ENCODE measurements at places on chromosomes 3 and 15.

GRCh38 chr15:98782801-98783200 is 134.5 kb downstream of the IGF1R start:
- DNase-seq: no peak

DNA sequence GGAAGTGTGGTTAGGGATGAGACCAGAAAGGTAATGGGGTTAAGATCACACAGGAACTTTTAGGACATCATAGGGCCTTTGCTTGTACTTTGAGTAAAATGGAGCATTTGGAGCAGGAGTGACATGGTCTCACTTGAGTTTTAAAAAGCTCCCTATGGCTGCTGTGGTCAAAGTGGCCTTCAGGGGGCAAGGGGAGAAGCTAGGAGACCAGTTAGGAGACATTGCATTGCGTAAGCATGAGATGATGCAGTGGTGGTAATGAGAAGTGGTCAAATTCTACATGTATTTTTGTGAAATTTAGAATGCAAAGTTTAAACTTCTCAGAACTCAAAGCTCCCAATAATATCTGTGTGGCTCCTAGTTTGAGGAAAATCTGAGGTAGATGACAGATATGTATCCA is 27.9 kb downstream of the MED12L start:
- DNase-seq: no peak

DNA sequence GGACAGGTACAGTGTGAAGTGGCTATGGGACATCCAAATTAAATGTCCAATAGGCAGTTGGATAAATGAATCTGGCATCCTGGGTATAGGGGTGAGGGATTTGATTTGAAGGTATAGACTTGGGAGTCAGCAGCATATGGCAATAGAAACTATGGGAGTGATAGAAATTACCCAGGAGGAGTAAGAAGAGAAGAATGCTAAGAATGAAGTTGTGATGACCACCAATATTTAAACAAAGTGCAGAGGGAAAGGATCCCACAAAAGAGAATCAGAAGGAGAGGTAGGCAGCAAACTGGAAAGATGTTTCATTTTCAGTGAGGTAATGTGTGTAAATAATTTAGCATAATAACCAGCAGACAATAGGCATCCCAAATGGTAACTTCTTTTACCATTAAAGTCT is 13.8 kb upstream of the MSL2 start:
- no peak for DNase-seq

DNA sequence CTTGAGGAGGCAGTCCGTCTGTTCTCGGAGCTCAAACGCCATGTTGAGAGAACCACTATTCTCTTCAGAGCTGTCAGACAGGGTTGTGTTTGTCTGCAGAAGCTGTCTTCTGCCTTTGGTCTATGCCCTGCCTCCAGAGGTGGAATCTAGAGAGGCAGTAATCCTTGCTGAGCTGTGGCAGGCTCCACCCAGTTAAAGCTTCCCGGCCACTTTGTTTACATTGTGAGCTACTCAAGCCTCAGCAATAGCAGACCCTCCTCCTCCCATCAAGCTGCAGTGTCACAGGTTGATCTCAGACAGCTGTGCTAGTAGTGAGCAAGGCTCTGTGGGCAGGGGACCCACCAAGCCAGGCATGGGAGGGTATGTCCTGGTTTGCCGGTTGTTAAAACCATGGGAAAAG is 8.9 kb downstream of the OR5AC2 start:
- no peak for DNase-seq

- DNase-seq: no peak
Measured at GRCh38 chr15:60320365-60320764, 77.4 kb downstream of the ANXA2 start.

DNA sequence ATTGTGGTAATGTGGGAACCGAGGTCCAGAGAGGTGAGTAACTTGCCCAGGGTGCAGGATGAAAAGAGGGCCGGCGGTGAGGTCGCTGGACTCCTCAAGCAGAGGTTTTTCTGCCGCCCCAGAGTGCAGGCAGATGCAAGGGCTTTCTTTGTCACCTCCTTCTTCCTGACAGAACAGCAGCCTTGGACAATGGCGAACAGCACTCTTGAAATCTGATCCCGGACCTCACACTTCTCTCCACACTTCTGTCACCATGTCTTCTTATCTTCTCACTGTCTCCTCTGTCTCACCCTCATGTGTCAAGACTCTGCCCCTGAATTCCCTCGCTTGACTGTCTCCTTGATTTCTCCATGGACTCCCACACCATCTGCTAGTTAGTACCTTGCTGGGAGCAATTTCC is 15.4 kb upstream of the VPS8 start:
- DNase-seq: no peak

GRCh38 chr3:146337991-146338390 is 87.1 kb upstream of the PLSCR4 start:
- no peak for DNase-seq

- DNase-seq: no peak
Measured at GRCh38 chr3:122464659-122465058, 48.8 kb upstream of the WDR5B start.

DNA sequence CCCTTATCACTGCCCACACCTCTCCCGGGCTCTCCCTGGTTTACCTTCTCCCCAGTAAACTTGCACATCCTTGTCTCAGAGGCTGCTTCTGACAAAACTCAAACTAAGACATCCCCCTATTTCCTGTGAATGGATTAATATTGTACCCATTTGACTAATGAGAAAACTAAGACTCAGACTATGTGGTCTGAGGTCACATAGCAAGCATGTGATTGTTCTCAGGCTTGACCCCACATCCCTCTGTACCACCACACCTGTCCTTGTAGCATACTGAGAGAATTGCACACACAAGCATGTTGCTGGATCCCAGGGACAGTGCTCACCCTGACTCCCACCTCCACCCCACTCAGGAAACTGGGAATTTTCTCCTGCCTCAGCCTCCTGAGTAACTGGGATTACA is 90.7 kb upstream of the HES1 start:
- no peak for DNase-seq

DNA sequence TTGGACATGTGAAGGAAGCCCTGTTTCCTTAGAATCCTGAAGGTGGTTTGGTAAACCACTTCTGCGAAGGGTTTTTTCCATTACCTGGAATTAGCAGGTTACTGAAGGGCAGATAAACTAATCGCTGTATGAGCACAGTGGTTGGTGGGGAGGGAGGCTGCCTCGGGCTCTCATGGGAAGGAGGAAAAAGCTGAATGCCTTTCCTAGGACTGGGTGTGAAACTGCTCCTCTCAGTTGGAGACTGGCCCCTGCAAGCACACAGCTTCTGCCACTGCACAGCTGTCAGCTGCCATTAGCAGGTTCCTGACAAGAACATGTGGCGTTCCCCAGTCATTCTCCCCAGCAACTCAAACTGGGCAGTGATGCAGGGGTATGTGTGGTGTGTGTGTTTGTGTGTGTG is 376.3 kb downstream of the GAP43 start:
- DNase-seq: no peak

DNA sequence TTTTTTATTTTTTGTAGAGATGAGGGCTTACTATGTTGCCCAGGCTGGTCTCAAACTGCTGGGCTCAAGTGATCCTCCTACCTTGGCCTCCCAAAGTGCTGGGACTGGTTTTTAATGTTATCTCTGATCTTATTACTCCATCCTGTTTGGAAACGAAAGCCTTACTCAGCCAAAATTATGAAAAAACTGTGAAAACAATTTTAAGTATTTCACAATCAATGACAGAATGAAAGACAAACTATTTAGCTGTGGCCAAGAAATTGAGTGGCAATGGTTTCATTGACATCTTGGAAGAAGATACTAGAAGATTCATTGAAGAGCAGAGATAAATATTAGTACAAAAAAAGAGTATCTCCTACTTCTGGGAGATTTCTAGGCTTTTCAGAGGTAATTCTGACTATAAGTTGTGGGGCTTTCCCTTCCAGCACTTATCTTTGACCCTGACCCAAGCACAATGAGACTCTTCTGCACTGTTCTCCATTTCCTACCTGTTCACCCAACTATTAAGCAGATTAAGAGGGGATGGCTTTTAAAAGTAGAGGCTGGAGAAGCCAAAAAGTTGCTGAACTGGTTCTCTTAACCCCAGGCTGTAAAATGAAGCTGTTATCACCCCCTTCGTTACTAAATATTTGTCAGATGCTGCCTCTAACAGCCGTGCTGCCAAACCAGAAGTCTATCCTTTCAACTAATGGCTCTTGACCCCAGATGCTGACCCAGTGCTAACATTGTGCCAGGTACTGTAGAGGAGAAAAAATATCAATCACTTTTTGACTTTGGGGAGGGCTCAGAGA is 14.2 kb upstream of the SLC25A36 start:
- no peak for DNase-seq

GRCh38 chr3:30630238-30631030 is 24.0 kb downstream of the TGFBR2 start:
- DNase-seq: no peak

GRCh38 chr3:23304424-23304823 is 101.3 kb downstream of the UBE2E2 start:
- no peak for DNase-seq

- DNase-seq: no peak
Measured at GRCh38 chr15:35460616-35461015, 85.3 kb downstream of the DPH6 start.

DNA sequence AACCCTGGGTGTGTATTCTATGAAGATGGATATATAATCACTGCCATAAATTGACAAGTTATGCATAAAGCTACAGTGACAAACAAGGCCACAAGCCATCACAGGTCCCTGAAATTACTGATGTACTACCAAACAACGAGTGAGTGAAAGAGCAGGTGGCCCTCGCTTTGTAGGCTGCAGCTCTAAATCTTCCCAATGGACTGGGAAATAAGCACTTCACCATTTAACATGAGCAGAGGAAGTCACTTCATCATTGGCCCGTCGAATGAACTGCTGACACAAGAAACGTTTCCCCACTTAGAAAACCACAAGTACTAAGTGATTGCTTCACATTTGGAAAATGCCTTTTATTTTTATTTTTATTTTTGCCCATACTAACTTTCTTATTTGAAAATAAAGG is 218.0 kb downstream of the ZNF385D start:
- no peak for DNase-seq

DNA sequence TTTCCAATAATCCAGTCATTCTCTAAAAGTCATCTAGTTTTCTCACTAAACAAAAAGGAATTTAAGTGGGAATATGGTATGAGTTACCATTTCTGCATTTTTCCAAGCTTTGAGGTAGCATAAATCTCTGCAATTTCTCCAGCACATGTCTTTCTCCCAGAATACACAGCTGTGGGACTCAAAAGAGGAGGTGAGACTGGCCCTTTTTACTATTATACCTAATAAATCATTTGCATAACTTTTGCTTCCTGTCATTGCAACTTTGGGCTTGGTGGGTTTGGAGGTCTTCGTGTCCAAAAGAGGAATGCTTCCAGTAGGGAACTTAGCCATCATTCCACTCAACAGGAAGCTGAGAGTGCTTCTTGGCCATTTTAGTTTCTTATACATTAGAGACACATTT is 94.8 kb downstream of the FMN1 start:
- DNase-seq: no peak

DNA sequence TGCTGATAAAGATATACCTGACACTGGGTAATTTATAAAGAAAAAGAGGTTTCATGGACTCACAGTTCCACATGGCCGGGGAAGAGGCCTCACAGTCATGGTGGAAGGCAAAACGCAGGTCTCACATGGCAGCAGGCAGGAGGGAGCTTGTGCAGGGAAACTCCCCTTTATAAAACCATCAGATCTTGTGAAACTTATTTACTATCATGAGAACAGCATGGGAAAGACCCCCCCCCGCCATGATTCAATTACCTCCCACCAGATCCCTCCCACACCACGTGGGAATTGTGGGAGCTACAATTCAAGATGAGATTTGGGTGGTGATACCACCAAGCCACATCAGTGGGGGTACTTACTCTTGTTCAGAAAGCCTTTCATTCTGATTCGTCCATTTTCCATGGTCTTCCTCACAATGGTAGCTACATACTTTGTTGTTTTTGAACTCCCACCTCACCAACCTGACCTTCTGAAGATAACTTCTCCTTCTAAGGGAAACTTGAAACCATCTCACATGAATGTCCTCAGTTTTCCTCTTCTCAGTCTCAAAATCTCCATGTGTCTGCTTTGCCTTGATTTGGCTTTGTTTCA is 275.6 kb upstream of the PROK2 start:
- DNase-seq: no peak

GRCh38 chr3:32870373-32871095 is 52.7 kb downstream of the TRIM71 start:
- DNase-seq: no peak

DNA sequence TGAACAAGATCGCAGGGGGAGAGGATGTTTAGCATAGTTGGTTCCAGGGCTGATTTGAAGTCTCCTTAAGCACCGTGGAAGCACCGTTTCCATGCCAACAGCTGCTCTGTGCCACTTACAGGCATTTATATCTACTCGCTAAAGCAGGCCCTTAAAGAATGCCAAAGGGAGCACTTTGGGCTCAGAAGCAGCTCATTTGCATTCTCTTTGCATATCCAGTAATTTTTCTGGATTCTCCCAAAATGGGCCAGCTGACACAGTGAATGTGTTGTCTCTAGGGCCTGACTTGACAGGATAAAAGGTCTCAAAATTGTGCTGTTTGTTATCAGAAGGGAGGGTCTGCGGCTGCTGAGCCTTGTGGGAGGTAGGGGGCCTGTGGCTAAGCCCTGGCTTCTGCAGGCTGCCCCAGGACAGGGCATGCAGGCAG is 138.6 kb downstream of the FBLN2 start:
- no peak for DNase-seq

- DNase-seq: no peak
Measured at GRCh38 chr3:49712631-49713317, 6.7 kb downstream of the AMIGO3 start.

DNA sequence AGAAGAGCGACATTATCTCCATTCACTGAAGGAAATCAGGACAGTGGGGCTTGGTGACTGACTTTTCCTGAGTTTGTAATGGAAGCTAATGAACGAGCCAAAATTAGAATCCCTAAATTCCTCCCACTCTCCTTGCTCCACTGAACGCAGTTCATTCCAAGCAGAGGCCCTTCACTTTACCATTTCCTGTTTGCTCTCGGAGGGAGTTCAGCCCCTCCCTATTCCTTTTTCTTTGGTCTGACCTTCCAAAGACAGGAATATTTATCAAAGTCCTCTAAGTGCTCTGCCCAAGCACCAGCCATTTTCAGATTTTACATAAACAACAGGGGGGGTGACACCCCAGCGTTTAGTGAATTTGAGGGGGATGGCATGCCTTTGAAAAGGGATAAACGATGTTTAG is 24.0 kb upstream of the PTPRG start:
- DNase-seq: no peak

DNA sequence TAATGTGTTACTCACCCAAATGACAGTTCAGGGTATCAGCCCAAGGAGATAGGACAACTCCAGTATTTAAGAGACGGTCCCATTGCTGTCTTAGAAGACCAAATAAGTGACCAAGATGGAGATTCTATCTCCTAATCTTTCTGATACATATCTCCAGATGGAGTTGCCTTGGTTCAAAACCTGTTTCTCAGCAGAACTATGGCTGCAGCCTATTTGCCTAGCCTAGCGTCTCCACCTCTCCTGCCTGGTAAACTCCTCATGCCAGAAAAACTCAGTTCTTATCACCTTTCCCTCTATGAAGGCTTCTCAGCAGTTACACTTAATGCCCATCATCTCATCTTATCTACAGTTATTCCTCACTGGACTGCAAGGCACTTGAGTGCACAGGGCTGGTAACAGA is 1.2 kb upstream of the CSPG5 start:
- no peak for DNase-seq
